AG20443 (cell line): ENCODE measurements at places on chromosomes 3 and 15.

DNA sequence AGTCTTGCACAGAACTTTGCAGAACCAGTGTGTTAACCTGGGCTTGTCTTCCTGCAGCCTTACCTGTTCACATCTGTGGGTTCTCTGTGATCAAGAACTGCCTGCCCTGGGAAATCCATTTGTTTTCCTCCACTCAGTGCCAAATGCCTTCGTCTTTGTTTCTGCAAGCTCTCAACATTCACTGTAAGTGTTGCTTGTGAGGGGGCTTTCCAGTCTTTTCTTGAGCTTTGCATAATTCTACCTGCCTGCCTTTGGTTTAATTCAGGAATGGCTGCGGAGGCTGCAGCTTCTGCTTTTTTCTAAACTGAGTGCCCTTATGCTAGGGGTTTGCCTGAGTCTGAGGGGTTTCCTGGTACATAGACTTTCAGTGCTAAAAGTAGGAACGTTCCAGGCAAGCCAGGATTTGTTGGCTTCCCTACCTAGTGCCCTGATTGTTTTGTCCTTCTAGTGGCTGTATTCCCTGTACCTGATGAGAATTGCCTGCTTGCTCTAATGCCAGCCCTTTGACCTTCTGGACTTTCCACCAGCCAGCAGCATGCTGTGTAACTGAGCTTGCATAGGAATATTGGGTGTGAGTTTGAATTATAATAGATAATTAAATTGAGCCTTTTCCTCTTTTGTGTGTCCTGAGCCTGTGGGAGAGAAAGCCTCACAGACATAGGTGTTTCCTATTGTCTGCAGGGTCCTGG is 96.6 kb upstream of the CLSTN2 start:
- DNase-seq = no peak

DNA sequence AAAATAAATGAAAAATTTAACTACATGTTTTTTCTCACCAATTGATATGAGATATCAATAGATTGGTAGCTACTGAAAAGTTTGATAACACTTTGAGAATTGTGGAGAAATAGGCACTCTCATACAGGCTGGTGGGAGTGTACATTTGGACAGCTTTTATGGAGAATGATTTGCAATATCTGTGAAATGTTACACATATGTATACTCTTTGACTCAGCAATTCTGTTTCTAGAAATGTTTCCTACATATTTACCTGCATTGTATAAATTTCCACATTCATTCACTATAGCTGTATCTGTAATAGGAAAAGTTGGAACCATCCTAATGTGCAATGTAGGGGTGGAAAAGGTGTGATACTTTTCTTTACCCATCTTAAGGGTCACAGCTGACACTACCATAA is 1.9 kb upstream of the KIF23 start:
- DNase-seq = no peak

GRCh38 chr3:42514876-42515275 is 12.4 kb downstream of the VIPR1 start:
- no peak for DNase-seq

DNA sequence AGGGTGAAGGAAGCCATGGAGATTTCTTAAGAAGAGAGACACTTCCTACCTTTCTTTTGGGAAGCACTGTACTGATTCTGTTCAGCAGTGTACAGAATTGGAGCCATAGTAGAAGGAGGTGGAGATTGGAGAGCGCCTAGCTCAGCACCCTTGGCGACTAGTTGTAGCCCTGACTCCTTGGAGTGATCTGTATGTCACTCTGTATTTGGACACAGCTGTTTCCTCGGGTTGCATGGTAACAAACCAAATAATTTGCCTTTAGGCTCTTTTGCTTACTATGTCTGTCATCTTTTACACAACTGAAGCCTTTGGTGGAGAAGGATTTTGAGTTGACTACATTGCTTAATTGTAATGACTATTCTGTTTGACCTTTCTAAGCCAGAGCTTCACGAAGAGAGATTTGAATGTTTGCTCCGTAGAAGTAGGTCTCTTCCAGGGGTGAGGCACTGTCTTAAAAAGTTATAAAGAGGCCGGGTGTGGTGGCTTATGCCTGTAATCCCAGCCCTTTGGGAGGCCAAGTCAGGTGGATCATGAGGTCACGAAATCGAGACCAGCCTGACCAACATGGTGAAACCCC is 77.1 kb downstream of the AKAP13 start:
- no peak for DNase-seq

- no peak for DNase-seq
These were observed 63.1 kb downstream of the ATP2B2 start for GRCh38 chr3:10442151-10442795.

- DNase-seq = peak; percentile 50
These were observed 156.1 kb downstream of the TBL1XR1 start for GRCh38 chr3:177041021-177041729.
